ENCODE measurements at places on chromosomes 12 and 14. TPM values are rescaled to one million over a fixed set of nuclear protein-coding genes. Genes with fewer than 3 reads are reported as not detected.

The GLI1 gene
- total RNA-seq: 0.75 TPM

The ITGB7 gene
- total RNA-seq: 339 TPM

The CDK4 gene
- total RNA-seq: 268 TPM

The RNASE1 gene
- 4.3 TPM for total RNA-seq

The PLXNC1 gene
- 5.0 TPM for total RNA-seq

The SLC7A8 gene
- total RNA-seq: 1.4 TPM

The RNFT2 gene
- 15.8 TPM for total RNA-seq

The INSM2 gene
- total RNA-seq: not detected

The PAWR gene
- total RNA-seq: 2.3 TPM

The C3AR1 gene
- total RNA-seq: 2.0 TPM

The OR6C68 gene
- total RNA-seq: not detected

The HCAR1 gene
- 0.13 TPM for total RNA-seq

The KRT2 gene
- total RNA-seq: not detected

The FIGNL2 gene
- total RNA-seq: 0.70 TPM

The CELA1 gene
- not detected for total RNA-seq

The GALNT8 gene
- total RNA-seq: 0.20 TPM

The CRIP1 gene
- 463 TPM for total RNA-seq

The APEX1 gene
- total RNA-seq: 242 TPM

The KLRC3 gene
- total RNA-seq: 3.2 TPM

The PPP4R4 gene
- total RNA-seq: 1.8 TPM

The TTLL5 gene
- 35.1 TPM for total RNA-seq

The TAOK3 gene
- total RNA-seq: 52.5 TPM

The CCDC197 gene
- not detected for total RNA-seq

The SLC16A7 gene
- total RNA-seq: 34.0 TPM

The TMPRSS12 gene
- total RNA-seq: not detected

The SERPINA9 gene
- not detected for total RNA-seq

The FAM186B gene
- total RNA-seq: 0.11 TPM

The GDF3 gene
- not detected for total RNA-seq

The MYRFL gene
- total RNA-seq: not detected

The CISTR gene
- not detected for total RNA-seq

The CHURC1 gene
- 54.8 TPM for total RNA-seq

The COX6A1 gene
- total RNA-seq: 475 TPM

The KRT82 gene
- total RNA-seq: not detected

The SAMD15 gene
- 1.0 TPM for total RNA-seq

The PTPN6 gene
- total RNA-seq: 456 TPM

The LRIG3 gene
- not detected for total RNA-seq

The MMP17 gene
- total RNA-seq: 0.29 TPM

The IL23A gene
- 26.9 TPM for total RNA-seq

The SYT1 gene
- not detected for total RNA-seq

The SRRM4 gene
- not detected for total RNA-seq

The TDG gene
- total RNA-seq: 51.2 TPM

The MYH6 gene
- total RNA-seq: 0.09 TPM

The TTC9 gene
- 5.8 TPM for total RNA-seq

The NRXN3 gene
- total RNA-seq: not detected

The SERPINA5 gene
- total RNA-seq: not detected

The UNC79 gene
- not detected for total RNA-seq

The RPS6KL1 gene
- total RNA-seq: 4.8 TPM

The RIPK3 gene
- 11.6 TPM for total RNA-seq

The PLA2G1B gene
- not detected for total RNA-seq

The TAS2R42 gene
- not detected for total RNA-seq

All from CD8-positive, alpha-beta memory T cell (primary cell).